ENCODE measurements at places on chromosomes 2 and 18.

GRCh38 chr2:191791953-191792560 is 54.8 kb downstream of the CAVIN2 start:
- DNase-seq: no peak

- no peak for DNase-seq
These were observed 54.9 kb downstream of the NYAP2 start for GRCh38 chr2:225454412-225454811.

GRCh38 chr2:241909769-241910168 is 40.2 kb downstream of the RTP5 start:
- DNase-seq: no peak

- DNase-seq: peak; percentile 97
These were observed 574 bp upstream of the NCL start for GRCh38 chr2:231464576-231465540.

DNA sequence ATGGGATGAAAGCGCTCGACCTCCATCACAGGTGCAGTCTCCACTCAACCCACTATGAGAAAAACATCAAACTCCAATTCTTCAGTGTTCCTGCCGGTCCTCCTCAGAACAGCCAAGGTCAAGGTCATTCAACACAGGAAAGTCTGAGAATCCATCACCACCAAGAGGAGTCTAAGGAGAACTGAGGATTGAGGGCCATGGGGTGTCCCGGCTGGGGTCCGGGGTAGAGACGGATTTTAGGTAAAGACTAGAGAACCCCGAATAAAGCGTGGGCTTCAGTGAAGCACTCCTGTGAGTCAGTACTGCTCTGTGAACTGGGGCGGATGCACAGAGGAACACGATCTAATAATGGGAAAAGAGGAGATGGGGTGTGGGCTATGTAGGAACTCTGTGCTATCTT is 41.8 kb downstream of the PTGR3 start:
- DNase-seq: no peak

DNA sequence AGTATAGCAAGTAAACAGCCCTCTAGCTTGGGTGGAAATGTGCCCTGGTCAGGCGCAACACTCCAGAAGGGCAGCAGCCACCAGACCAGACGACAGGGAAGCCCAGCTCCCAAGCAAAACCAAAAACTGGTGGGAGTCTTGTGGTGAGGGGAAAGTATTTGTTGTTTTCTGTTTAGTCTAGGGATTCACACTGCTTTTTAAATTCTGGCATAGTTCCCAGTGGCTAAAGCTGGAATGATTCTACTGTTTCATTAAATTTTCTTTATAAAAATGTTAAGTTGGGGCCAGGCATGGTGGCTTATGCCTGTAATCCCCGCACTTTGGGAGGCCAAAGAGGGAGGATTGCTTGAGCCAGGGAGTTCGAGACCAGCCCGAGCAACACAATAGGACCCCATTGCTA is 38.5 kb downstream of the MERTK start:
- DNase-seq: no peak

DNA sequence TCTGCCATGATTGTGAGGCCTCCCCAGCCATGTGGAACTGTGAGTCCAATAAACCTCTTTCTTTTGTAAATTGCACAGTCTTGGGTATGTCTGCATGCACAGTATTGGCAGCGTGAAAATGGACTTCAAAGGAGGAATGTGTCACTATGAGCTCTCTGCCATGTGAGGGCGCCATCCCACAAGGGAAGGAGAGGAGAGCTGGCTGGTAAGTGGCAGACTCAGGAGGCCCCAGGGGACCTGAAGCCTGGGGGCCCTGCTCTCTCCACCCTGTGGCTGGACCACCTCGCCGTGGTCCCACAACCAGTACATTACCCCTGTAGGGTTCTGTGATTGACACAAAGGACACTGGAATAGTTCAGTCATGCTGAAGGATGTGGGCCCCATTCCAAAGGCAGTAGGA is 122.1 kb downstream of the RPIA start:
- DNase-seq: no peak

GRCh38 chr2:165369131-165369897 is 100.2 kb upstream of the CSRNP3 start:
- no peak for DNase-seq

DNA sequence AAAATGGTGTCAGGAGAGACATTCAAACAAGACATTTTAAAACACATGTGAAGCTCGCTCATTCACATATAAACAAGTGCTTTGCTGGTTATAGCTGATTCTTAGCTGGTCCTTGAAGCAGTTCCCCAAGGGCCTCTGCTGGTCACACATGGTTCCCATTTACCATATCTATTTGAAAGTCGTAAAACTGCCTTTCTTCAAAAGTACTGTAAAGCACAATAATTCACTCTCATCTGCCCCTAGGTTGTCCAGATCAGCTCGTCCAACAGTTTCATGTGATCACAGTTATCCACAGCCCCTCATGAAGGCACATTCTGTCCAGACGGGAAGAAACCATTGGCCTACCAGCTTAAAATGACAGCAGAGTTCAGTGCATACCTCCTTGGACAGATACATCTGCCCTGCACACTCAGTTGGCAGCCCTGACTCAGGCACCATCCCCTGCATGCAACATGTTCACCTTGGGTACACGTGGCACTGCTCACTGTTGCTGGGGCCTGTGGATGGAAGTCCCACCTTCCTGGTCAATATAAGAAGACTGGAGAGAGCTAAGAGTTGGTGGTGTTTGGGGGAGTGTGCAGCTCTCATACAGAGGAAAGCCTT is 108.0 kb upstream of the HAAO start:
- no peak for DNase-seq

- no peak for DNase-seq
These were observed 613.9 kb downstream of the IRS1 start for GRCh38 chr2:226185616-226186211.

- DNase-seq: no peak
These were observed 1.4 kb downstream of the PTGR3 start for GRCh38 chr18:75207310-75208154.

DNA sequence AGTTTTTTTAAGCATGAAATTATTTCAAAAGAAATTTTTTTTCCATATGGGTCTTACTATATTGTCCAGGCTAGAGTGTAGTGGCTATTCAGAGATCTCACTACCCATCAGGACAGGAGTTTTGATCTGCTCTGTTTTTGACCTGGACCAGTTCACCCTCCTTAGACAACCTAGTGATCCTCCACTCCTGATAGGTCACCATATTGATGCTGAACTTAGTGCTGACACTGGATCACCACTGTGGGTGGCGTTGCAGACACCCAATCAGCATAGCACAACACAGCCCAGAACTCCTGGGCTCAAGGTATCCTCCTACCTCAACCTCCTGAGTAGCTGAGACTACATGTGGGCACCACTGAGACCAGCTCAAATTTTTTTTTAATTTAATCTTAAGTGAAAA is 8.2 kb downstream of the OLA1 start:
- DNase-seq: no peak

DNA sequence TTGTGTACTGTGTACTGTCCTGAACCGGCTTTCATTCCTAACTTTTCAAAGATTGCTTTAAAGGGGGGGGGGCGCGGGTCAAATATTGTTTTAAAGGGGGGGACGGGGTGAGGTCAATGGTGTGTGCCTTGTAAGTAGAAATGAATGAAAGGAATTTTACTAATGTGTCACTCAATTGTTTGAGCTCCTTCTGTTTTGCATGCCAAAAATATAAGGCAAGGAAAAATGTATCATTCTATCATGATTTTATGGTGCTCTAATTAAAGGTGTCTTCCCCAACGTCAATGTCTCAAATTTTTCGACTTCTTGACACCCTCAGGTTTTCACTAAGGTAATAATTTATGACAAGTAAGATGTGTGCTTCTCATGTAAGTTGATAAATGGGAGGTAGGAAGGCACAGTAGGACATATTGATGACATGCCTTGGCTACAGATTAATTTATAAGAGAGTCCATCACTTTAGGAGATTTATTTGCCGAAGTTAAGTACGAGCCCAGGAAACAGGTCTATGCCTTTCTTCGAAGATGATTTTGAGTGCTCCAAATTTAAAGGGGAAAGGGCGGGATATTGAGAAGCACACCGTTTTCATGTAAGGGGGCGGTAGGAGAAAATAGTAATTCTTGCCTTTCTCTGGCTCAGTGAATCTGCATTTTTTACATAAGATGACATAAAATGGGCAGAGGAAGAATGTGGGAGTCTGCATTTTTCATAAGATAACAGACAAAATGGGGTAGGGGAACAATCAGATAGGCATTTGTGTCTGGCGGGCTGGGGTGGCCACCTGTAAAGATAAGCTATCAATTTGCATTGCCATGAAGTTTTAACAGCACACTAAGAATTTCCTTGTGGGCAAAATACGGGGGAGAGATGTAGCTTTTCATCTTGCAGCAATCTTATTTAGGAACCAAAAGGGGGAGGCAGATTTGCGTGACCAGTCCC is 1.2 kb upstream of the TRAPPC8 start:
- DNase-seq: no peak
